ENCODE measurements at places on chromosomes 1 and 21. TPM values are rescaled to one million over a fixed set of nuclear protein-coding genes. Genes with fewer than 3 reads are reported as not detected.

Gene C1orf74
- total RNA-seq: 2.6 TPM

Gene CD160
- not detected for total RNA-seq

Gene NECTIN4
- total RNA-seq: 3.6 TPM

Gene PLA2G2C
- total RNA-seq: not detected

Gene OR10Z1
- not detected for total RNA-seq

Data from camera-type eye (tissue), 1 donor.